Kidney (tissue), 22 donors: ENCODE measurements at places on chromosomes 1 and 21.

- no peak for DNase-seq
These were observed 10.0 kb downstream of the RSPH1 start for GRCh38 chr21:42486072-42486471.

DNA sequence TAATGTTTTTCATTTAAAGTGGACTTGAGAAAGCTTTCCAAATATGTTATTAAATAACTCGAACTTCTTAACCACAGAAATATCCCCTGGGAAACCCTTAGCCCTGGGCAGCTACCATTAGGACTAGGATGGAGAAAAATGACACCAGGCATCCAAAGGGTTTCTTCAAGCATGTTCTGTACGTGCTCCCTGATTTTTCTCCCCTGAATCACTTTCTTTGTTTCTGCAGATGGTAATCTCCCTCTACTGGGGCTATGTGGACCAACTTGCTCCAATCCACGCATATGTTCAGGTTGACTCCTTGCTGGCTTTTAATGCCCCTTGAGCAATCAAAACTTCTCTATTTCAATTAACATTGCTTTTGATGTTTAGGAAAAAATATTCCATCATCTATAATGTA lies 312.7 kb upstream of the C1orf87 start:
- DNase-seq = no peak

DNA sequence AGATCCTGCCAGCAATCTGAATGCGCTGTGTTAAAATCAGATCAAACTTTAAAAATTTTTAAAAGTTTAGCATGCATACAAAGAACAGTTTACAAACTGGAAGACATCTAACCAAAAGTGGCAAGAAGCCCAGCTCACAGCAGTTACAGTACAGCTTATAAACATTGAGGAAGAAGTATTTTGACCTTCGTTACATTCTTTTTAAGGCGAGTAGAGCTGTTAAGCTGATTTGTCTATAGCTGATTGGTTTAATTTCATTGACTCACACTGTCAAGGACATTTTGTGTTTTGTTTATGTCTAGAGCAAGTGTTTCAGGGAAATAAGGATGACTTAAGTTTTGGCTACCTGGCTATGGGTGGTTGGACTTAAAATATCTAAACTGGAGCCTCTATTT lies 3.0 kb upstream of the PGM1 start:
- peak; percentile 15 for DNase-seq

- DNase-seq = no peak
These were observed 25.7 kb downstream of the C21orf91 start for GRCh38 chr21:17793246-17794123.

GRCh38 chr1:923991-924655 lies 400 bp downstream of the SAMD11 start:
- DNase-seq = no peak

GRCh38 chr1:198856601-198857000 lies 217.8 kb downstream of the PTPRC start:
- DNase-seq = no peak

- no peak for DNase-seq
These were observed 32.1 kb downstream of the FAM151A start for GRCh38 chr1:54591127-54591756.

GRCh38 chr1:43007377-43008114 lies 48.9 kb upstream of the SLC2A1 start:
- DNase-seq = peak; percentile 86

GRCh38 chr21:41766883-41767605 lies at the start of gene RIPK4:
Gene RIPK4 (minus strand): TSS chr21:41767052. CDS start chr21:41767041, 11 bp downstream.
- DNase-seq = peak; percentile 91

GRCh38 chr1:172909606-172910326 lies 141.0 kb downstream of the TNFSF18 start:
- no peak for DNase-seq

GRCh38 chr1:56520016-56520601 lies 59.3 kb downstream of the PLPP3 start:
- no peak for DNase-seq

- no peak for DNase-seq
These were observed 218.1 kb upstream of the KAZN start for GRCh38 chr1:14380408-14380807.

DNA sequence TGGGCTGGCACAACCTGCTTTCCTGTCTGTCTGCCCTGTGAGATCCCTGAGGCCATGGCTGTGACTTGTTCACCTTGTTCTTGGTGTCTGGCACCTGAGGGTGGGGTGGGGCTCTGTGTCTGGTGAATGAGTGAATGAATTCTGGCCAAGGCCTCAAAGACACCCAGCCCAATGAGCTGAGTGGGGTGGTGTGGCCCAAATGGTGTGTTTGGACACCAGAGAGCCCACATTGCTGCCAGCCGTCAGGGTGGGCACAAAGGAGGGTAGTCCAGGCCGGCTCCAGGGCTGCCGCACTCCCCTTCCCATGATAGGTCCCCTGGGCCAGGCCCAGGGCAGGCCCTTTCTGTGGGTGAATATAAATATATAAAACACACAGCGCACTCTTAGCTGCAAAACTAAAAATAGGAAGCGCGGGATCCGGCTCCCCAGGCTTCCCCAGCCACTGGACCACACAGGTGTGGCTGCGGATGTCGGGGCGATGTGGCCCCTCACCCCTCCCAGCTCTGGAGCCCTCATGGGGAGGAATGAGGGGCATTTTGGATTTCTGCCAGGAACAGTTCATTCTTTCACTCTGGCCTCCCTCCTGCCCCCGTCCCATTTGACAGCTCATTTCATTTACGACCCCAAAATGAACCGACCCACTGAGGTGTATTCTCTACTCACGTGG lies 33.3 kb downstream of the RUNX3 start:
- peak; percentile 46 for DNase-seq

DNA sequence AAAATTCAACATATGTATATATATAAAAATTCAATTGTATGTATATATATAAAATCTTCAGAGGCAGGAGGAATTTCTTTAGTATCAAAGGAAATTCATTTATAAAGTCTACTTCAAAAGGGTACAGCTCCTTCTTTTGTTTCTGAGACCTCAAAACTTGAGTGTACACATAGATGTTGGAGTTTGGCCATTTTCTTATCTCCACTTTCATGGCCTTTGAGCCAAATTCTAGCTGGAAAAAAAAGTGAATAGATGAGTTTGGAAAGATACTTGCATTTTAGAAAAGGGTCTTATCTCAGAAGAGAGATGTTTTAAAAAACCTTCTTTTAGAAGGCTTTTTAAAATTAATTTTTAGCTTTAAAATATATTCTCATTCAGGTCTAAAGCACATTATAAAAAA lies 103.2 kb downstream of the ATF6 start:
- DNase-seq = no peak

DNA sequence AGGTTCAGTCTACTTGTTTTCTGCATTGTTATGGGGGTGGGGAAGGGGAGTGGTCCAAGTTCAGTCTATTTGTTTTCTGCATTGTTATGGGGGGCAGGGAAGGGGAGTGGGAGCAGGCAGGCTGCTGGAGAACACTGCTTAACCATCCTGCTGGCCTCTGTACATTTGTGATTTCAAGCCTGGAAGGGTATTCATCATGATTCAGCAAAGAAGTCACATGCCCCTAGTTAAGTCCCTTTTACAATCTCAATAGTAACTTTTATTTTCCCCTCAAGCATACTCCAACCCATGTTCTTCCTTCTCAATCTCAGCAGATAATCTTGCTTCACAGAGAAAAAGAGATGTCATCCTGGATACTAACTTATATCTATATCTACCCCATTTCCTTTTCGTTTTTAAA lies 7.9 kb downstream of the LYST start:
- no peak for DNase-seq

DNA sequence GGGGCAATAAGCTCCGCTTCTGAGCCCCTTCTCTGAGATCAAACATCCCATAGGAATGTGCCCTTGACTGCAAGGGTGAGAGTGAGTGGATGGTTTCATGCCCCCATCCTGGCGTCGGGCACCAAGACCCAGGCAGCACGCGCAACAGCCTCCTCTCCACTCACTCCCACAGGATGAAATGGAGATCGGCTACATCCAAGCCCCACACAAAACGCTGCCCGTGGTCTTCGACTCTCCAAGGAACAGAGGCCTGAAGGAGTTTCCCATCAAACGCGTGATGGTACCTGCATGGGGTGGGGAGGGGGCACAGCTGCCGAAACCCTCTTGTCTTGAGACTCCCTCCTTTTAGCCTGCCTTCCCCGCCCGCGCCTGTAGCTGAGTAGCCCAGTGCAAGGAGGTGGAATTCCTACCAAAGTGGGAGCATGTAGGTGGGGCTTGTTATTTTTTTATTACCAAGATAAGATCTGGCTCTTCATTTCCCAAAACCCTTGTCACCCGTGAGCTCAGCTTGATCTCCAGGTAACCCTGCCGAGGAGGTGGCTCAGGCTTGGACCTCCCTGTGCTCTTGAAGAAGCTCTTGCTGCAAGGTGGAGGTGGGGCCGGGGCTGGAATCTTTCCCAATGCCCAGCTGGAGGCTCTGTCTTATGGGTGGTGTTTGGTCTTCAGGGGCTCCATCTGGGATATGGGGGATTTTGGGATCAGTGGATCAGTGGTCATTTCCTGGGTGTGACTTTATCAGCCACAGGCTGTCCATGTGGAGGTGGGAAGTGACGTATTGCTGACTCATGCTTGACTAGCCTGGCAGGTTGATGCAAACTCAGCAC lies 24.0 kb upstream of the PADI6 start:
- DNase-seq = no peak
